ENCODE measurements at places on chromosomes 1 and 21.

- no peak for DNase-seq
Observed at GRCh38 chr1:94265906-94266305, 28.5 kb upstream of the ARHGAP29 start.

- no peak for DNase-seq
Observed at GRCh38 chr1:21268281-21269239, 21.7 kb downstream of the ECE1 start.

DNA sequence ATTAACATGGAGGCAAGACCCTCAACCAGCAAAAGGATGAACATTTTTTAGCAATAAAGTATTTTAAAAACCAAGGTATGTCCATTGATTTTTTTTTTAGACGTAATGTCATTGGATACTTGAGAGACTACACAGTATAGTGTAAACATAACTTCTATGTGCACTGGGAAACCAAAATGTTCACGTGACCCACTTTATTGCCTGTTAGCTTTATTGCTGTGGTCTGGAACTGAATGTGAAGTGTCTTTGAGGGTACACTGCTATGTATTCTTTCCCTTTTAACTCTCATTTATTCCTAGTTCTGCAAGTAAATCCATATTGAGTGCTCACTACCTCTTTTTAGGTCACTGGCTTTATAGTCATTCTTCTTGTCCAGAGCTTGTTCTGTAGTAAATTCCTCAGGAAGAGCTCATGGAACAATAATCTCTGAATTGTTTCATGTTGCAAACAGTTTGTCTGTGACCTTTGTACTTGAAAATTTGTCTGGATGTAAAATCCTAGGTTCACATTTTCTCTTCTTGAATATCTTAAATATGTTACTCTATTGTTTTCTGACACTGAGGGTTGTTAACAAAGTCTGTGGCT, 20.6 kb downstream of the ABCD3 start:
- no peak for DNase-seq

DNA sequence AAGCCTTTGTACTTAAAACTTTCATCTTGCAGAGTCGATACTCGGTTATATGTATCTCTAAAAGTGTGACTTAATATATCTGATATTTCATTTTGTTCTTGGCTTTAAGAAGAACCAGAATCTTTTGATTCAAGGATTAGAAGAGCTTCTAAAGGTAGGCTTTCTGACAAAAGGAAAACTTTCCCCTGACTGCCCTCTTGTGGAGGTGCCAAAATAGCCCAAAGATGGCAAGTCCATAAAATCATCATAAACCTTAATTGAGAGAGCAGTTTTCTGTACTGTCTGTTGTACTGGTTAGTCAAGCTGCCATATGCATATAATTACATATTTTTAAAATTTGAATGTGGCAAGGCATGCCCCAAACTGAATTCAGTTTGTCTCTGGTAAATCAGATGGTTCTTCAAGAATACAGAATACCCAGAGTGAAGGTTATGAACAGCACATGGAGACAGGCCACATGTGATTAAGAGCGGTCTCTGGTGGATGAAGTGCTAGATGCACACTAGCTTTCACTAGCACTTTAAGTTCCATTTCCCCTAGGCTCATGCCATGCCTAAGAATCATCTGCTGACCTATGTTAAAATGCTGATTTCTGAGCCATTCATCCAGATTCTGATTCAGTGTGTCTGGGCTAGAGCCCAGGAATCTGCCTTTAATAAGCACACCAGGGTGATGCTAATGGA, 27.7 kb upstream of the ELAVL4 start:
- DNase-seq, result peak; percentile 24

DNA sequence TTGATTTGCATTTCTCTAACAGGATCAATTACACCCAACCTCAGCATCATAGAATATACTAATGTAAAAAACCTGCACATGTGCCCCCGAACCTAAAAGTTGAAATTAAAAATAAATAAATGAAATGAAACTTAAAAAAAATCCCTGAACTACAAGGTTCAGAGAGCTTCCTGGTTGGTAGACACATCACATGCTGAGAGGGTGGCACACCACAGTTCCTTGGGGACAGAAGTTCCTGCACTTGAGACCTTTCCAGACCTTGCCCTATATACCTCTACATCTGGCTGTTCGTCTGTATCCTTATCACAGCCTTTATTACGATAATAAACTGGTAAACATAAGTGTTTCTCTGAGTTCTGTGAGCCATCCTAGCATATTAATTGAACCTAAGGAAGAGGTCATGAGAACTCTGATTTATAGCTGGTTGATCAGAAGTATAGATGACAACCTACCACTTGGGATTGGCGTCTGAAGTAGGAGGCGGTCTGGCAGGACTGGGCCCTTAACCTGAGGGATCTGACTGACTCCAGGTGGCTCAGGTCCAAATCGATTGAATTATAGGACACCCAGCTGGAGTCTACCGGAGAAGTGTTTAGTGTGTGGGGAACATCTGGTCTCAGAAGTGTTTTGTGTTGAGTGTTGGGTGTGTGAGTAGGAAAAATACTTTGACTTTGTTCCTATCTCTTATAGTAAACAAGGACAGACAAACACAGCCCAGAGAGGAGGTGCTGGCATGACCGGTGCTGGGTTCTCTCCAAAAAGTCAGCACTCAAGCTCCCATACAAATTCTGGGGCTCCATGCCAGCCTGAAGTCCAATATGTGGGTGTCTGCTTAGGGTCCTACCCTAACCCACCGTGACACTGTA, 19.0 kb downstream of the C1orf115 start:
- DNase-seq, result no peak

GRCh38 chr1:94808669-94809068, 11.5 kb upstream of the SLC44A3 start:
- no peak for DNase-seq

DNA sequence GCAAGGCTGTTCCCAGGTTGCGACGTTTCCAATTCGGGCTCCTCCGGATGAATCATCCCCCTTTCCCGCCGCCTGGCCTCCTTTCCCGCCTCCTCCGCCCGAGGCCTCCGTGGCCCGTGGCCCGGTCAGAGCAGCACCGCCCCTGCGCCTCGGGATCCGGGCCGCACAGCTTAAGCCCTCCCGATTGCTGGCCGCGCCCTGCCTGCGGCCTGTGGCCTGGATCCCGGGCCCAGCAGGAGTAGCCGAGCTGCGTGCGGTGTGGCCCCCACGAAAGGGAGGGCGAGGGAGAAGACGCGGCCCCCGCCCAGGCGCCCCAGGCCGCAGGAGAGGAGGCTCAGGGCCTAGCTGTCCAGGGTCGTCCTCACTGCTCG, 1.0 kb downstream of the TMEM200B start:
- DNase-seq, result peak; percentile 46

- no peak for DNase-seq
Observed at GRCh38 chr1:110700767-110701166, 26.0 kb upstream of the KCNA3 start.

- no peak for DNase-seq
Observed at GRCh38 chr1:230793463-230793745, 46.2 kb downstream of the CAPN9 start.

Data from epithelial cell of esophagus (primary cell).